ENCODE measurements at places on chromosomes 12 and 14.

- no peak for DNase-seq
Measured at GRCh38 chr12:86826051-86826450, 569.9 kb upstream of the MGAT4C start.

GRCh38 chr12:27460471-27460978 is 14.0 kb downstream of the SMCO2 start:
- no peak for DNase-seq

DNA sequence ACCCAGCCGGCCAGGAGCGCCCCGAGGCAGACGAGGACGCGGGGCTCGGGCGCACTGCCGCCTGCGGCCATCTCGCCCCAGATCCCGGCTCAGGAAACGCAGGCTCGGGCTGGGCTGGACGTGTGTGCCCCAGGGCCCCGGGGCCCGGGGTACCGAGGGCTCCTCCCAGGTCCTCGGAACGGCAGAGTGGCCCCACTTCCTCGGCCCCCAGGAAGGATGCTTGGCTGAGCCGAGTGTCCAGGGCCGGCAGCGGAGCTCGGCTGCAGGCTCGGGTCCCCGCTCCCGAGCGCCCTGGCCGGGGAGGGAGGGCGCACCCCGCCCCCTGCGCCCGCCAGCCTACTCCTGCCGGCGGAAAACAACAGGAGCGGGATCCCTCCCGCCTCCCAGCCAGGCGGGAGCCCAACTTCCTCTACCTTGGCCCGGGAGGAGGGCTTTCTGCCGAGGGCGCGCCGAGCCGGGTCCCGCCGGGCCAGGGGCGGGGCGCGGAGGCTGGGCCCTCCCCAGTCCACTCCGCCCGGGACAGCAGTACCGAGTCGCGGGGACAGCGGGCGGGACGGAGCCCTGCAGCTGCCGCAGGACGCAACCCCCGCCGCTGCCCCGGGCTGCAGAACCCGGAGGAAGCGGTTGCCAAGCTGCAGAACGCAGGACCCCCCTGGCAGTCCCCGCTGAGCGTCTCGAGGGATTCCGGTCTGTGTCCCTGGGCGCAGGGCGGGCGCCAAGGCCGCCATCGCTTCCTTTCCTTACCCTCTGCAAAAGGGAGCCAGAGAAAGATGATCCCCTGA is at the start of gene VSIG10:
Gene VSIG10, minus strand, starts transcription at position 411 of the 782 bp plus-strand sequence. Its CDS starts 340 bp downstream, at position 71.
- no peak for DNase-seq

GRCh38 chr14:73997944-73998447 is 21.1 kb downstream of the ENTPD5 start:
- DNase-seq = no peak

DNA sequence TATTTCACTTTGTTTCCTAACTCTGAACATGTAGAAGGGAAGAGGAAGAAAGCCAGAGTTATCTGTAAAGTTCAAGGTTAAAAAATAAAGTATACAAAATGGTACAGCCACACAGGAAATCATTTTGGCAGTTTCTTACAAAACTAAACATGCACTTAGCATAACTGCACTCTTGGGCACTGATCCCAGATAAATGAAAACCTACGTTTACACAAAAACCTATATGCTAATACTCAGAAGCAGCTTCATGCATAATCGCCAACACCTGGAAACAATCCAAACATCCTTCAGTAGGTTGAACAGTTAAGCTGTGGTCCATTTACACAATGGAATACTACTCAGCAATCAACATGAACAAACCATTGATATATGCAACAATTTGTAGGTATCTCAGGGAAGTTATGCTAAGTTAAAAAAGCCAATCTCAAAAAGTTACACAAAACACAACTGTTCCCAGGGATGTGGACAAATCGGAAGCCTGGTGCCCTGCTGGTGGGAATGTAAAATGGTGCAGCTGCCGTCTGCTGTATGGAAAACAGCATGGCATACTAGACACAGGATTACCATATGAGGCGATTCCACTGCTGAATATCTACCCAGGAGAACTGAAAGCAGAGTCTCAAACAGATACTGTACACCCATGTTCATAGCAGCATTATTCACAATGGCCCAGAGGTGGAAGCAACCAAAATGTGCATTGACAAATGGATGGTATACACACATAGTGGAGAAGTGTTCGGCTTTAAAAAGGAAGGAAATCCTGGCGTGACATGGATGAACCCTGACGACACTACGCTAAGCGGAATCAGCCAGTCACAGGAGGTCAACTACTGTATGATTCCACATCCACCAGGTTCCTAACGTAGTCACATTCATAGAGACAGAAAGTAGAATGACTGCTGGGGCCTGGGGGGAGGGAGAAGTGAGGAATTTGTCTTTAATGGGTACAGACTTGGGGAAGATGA is 37.7 kb downstream of the NRDE2 start:
- no peak for DNase-seq

- no peak for DNase-seq
Measured at GRCh38 chr14:58571256-58571655, 66.5 kb upstream of the DACT1 start.

DNA sequence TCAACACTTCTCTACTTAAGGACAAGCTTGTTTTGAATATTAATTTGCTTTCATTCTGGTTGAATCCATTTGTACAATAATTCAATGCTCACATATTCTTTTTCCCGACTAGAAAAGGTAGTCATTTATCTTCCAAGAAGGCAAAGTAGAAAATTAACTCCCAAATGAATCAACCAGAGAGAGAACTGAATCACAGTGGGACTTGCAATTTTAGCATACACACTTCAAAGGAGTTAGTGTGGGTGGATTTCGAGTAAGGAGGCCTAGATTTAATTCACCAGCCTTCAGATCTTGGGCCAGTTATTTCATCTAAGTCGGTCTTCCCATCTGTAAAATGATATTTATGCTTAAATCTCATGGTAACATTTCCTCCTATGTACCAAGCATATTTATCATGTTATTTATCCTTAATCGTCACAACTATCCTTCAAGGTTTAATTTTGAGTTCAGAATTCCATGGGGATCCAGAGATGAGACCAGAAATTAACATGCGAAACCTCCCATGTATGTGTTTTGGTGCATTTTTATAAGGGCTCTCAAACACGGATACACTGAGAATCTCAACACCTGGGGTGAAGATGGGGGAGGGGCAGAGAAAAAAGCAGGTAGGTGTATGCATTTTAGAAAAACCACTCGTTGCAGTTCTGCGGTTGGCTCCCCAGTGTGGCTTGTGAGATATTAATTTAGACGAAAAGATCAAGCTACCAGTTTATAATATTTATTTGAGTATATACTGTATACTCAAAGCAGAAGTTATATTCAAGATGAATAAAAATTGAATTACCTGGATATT is 38.9 kb upstream of the IL22 start:
- DNase-seq = no peak

DNA sequence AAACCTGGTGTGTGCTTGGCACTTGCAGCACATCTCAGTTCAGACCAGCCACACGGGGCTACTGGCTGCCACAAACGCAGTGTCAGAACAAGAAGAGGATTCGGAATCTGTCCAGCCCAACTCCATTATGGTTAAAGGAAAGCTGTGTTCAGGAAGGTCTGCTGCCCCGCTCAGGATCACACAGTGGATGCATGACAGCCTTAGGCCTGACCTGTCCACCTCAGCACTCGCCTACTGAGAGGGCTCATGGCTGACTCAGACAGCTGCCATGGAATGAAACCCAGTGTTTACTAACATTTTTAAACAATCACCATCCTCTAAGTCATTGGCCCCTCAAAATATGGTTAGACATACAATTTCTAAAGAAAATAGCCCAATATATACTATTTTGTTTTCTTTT is 5.6 kb upstream of the NIN start:
- DNase-seq = no peak

- no peak for DNase-seq
Measured at GRCh38 chr14:79658769-79659168, 552.5 kb downstream of the DIO2 start.

- no peak for DNase-seq
Measured at GRCh38 chr12:11980115-11980514, 90.6 kb upstream of the BCL2L14 start.

DNA sequence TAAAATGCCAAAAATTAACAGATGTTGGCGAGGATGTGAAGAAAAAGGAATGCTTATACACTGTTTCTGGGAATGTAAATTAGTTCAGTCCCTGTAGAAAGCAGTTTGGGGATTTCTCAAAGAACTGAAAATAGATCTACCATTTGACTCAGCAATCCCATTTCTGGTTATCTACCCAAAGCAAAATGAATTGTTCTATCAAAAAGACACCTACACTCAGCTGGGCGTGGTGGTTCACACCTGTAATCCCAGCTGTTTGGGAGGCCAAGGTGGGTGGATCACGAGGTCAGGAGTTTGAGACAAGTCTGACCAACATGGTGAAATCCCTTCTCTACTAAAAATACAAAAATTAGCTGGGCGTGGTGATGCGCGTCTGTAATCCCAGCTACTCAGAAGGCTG is 279.3 kb upstream of the PDE3A start:
- DNase-seq = no peak

GRCh38 chr12:125518074-125518473 is 452.8 kb downstream of the AACS start:
- no peak for DNase-seq

DNA sequence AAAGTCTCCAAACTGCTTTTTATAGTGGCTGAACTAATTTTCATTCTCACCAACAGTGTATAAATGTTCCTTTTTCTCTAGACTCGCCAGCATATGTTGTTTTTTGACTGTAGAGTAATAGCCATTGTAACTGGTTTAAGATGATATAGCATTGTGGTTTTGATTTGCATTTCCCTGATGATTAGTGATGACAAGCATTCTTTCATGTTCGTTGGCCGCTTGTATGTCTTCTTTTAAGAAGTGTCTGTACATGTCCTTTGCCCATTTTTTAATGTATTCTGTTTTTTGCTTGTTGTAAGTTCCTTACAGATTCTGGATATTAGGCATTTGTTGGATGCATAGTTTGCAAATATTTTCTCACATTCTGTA is 404.9 kb downstream of the FLRT2 start:
- DNase-seq = no peak

DNA sequence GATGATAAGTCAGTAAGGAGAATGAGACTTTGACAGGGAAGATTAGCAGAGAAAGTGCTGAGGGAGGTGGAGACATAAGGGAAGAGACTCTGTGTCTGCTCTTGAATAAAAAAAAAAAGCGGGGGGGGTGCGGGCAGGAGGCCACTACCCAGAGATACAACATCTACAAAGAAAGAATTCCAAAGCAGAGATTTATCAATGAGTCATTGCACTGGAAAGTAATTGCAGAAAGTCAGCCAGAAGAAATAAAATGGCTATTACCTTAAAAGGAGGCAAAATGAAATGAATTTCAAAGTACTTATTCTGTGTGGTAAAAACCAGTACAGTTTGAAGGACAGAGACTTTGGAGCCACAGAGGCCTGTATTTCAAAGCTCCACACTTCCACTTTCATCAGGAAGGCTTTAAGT is 267.1 kb upstream of the PRKD1 start:
- DNase-seq = no peak

- no peak for DNase-seq
Measured at GRCh38 chr12:6090803-6091202, 33.7 kb downstream of the VWF start.

DNA sequence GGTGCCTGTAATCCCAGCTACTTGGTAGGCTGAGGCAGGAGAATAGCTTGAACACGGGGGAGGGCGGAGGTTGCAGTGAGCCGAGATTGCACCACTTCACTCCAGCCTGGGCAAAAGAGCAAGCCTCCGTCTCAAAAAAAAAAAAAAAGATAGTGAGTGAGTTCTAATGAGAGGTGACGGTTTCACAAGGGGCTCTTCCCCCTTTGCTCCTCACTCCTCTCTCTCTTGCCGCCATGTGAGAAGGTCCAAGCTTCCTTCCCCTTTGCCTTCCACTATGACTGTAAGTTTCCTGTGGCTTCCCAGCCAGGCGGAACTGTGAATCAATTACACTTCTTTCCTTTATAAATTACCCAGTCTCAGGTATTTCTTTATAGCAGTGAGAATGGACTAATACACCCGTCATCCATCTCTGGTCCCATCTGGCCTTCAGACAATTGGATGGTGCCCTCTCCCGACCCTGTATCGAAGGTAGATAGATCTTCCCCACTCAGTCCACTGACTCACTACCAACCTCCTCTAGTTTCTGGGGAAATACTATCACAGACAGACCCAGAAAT is 27.0 kb upstream of the RCOR1 start:
- DNase-seq = peak; percentile 76

GRCh38 chr14:78848234-78848820 is 678.2 kb downstream of the NRXN3 start:
- peak; percentile 49 for DNase-seq

DNA sequence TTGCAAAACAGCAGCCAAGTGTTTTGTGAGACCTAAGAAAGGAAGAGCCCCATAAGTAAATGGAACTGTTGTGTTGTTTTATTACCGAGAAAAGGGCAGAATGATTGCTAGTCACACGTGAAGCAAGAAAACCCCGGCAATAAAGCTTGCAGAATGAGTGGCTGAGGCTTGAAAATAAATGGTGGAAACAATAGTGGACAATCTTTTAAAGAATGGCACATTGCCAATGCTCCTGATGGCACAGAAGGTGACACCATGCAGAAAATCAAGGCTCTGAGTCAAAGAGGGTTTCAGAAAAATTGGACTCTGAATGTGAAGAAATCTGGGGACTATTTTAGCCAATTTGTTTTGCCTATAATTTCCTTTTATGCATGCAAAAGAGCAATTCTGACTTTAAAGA is 4.0 kb upstream of the AQP2 start:
- no peak for DNase-seq

- DNase-seq = no peak
Measured at GRCh38 chr14:61221906-61222305, 59.2 kb downstream of the TMEM30B start.

DNA sequence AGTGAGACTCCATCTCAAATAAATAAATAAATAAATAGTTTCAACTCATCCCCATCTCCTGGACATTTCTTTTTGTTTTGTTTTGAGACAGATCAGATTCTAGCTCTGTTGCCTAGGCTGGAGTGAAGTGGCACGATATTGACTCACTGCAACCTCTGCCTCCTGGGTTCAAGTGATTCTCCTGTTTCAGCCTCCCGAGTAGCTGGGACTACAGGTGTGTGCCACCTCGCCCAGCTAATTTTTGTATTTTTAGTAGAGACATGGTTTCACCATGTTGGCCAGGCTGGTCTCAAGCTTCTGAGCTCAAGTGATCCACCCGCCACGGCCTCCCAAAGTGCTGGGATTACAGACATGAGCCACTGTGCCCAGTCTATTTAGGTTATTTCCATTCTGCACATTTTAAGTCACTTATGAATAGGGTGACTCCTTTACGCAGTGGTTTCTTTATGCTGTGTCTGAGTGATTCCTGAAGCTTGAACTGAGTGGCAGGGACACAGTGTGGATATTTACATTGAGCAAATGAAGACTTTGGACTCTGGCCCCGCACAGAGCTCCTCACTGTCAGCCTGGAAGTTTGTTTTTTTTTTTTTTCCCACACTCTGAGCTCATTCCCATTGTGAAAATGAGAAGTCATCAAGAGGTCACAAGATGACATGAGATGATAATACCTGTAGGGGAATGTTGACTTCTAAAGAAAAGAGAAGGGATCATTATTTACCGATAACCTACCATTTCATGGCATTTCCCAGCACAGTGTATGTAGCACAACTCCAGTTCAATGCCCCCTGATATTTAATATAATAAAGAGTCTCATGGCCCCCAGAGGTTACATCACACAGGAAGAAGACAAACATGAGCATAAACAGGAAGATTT is 72.6 kb downstream of the TBX3 start:
- no peak for DNase-seq
